OCI-LY7 (cell line): ENCODE measurements at places on chromosomes 3 and 15. TPM values are rescaled to one million over a fixed set of nuclear protein-coding genes. Genes with fewer than 3 reads are reported as not detected.

DNA sequence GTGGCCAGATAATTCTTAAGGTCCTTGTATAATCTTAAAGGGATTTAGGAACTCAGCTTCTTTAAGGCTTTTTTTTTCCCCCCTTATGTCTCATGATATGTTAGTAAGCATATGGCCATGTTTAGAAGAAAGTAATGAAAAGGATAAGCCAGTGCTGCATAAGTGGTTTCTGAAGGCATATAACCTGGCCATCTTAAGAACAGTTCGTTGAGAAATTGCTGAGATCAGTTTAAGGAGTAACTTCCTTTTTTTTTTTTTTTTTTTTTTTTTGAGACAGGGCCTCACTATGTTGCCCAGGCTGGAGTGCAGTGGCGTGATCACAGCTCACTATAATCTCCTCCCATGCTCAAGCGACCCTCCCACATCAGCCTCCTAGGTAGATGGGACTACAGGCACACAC is 51.7 kb downstream of the UBE2E2 start:
- DNase-seq = no peak

DNA sequence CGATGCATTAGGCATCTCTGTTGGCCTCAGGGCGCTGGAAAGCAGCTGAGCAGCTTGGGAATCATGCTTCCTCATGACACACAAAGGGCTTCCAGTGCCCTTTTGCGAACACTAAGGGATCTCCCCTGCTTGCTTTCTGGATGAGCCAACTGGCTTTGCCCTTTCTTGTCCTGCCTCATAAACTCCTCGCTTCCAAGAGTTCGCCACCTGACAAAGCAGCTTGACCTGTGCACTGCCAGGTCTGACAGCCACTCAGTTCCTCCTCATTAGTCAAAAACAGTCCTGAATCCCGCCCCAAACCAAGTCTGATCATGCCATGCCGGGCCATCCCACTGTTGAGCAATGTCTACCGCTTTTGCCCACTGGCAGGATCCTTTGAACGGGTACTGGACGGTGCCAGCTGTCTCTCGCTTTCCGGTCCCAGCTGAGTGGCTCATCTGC is 265.4 kb upstream of the LYSMD4 start:
- no peak for DNase-seq

The MYO1E gene
- 17.3 and 26.5 TPM in 2 replicates for total RNA-seq

DNA sequence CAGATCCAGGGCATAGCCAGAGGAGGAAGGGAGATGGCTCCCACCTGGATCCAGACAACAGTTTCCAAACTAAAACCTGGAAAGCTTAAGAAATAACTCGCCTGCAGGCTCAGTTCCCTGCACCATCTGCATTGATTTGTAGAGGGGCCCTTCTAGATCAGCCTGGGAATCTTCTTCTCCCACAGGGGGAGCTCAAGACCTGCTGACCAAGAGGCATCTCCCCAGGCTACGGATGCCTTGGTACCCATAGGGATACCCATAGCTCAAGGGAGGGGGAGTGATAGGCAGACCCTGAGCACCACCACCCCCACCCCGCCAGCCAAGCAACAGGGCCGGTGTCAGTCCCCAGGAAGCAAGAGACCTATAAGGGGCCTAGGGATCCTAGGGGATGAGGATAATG is 28.0 kb upstream of the DCLK3 start:
- DNase-seq = peak; percentile 51

The TRAIP gene
- 41.8 and 48.9 TPM in 2 replicates for total RNA-seq

- DNase-seq = no peak
These were observed 1.7 kb downstream of the NR2E3 start for GRCh38 chr15:71811752-71812735.

The CERS3 gene
- not detected in 2 replicates for total RNA-seq
